Mesothelial cell of epicardium (in vitro differentiated cells): ENCODE measurements at places on chromosomes 16 and 17.
A peak's percentile ranks its signal among the peaks of the same experiment; 100 is the strongest.

DNA sequence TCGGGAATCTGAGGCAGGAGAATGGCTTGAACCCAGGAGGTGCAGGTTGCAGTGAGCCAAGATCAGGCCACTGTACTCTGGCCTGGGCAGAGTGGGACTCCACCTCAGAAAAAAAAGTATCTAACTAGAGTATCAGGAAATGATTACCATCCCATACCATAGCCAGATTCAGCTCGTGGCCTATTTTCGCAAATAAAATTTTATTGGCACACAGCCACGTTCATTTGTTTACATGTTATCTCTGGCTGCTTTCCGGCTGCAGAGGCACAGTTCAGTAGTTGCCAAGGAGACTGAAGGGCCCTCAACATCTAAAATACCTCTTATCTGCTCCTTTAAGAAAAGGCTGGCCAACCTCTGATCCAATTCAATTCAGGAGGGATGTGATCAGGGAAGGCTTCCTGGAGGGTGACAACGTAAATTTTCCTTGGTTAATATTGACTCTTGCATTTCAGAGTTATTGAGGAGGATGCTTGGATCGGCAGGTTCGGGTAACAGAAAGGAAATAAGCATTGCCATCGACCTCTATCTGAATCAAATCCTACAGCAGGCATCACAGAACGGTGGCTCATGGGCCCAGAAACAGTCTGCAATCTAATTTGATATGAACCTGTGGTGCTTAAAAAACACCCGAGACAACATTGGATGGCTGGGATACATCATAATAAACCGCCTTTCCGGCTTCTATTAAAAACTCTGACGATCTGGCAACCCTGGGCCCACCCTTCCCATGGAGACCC, 73.8 kb downstream of the XYLT1 start:
- no peaks in the 10 kb centered on the region for H3K27me3 ChIP-seq
- peak overlapping the region; percentile 82 for H3K27ac ChIP-seq
- H3K4me1 ChIP-seq, result peaks cover 24% of the 10 kb centered on the region
- H3K36me3 ChIP-seq, result no peaks in the 10 kb centered on the region
- no peak for DNase-seq

DNA sequence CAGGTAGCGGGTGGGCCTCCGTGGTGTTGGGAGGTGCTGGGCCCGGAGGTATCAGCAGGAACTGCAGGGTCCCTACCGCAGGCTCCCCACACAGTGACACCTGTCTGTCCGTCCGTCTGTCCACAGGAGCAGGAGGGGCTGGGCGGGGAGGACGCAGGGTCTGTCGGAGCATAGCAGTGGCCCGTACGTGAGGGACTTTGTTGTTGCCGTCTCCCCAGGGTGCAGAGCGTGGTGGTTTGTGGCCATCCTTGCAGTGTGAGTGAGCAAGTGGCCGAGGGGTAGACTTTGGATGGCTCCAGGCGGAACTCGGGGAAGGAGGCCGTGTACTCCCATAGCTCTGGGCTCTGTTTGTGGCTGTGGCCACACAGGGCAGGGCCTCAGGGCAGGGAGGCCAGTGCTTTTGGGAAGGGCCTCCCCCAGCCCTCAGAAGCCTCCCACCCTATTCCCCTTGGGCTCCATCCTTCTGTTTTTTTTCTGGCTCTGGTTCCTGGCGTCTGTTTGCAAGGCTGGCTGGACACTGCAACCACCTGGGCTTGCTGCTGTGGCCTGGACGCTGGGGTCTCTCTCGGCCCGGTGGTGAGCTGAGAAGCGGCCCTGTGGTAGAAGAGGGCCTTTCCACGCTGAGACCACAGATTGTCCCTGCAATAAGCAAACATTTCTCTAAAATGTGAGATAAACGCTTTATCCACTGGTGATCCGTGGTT, 41.0 kb upstream of the ZNF750 start:
- H3K27me3 ChIP-seq, result no peaks in the 10 kb centered on the region
- no peak for DNase-seq
- H3K4me3 ChIP-seq, result no peak overlapping the region
- H3K27ac ChIP-seq, result no peak overlapping the region

DNA sequence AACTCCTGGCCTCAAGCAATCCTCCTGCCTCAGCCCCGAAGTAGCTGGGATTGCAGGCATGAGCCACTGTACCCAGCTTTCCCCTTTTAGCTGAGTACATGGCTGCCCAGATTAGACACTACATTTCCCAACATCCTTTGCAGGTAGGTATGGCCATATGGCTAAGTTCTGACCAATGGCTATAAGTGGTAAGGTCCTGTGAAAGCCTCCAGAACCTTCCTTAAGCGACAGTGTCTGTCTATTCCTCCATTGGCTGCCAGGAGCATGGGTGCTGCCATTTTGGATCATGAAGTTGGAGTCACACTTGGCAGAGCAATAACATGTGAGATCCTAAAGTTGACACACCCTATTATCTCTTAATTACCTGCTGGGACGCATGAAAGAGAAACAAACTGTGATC, 24.4 kb upstream of the CRHR1 start:
- no peaks in the 10 kb centered on the region for H3K36me3 ChIP-seq
- no peaks in the 10 kb centered on the region for H3K4me1 ChIP-seq
- H3K27me3 ChIP-seq, result peaks cover 65% of the 10 kb centered on the region
- H3K27ac ChIP-seq, result no peak overlapping the region

- no peaks in the 10 kb centered on the region for H3K4me1 ChIP-seq
- H3K27me3 ChIP-seq, result no peaks in the 10 kb centered on the region
- no peak overlapping the region for H3K4me3 ChIP-seq
- no peak overlapping the region for H3K27ac ChIP-seq
- no peak for DNase-seq
Measured at GRCh38 chr17:65385726-65386125, 175.7 kb downstream of the AXIN2 start.

- peaks cover 8% of the 10 kb centered on the region for H3K4me1 ChIP-seq
- no peak for DNase-seq
- H3K27ac ChIP-seq, result no peak overlapping the region
- H3K36me3 ChIP-seq, result no peaks in the 10 kb centered on the region
- peaks cover 48% of the 10 kb centered on the region for H3K27me3 ChIP-seq
- H3K4me3 ChIP-seq, result no peak overlapping the region
Measured at GRCh38 chr17:30229012-30229411, 6.5 kb downstream of the SLC6A4 start.

GRCh38 chr17:50867363-50868139, 1.4 kb upstream of the TOB1 start:
- no peaks in the 10 kb centered on the region for H3K36me3 ChIP-seq
- peak; percentile 91 for DNase-seq
- H3K27me3 ChIP-seq, result no peaks in the 10 kb centered on the region
- H3K27ac ChIP-seq, result peak overlapping the region; percentile 99
